Non-pigmented ciliary epithelial cell (primary cell): ENCODE measurements at places on chromosomes 16 and 17.

- DNase-seq: no peak
Observed at GRCh38 chr17:52744179-52744578, 585.7 kb upstream of the CA10 start.

DNA sequence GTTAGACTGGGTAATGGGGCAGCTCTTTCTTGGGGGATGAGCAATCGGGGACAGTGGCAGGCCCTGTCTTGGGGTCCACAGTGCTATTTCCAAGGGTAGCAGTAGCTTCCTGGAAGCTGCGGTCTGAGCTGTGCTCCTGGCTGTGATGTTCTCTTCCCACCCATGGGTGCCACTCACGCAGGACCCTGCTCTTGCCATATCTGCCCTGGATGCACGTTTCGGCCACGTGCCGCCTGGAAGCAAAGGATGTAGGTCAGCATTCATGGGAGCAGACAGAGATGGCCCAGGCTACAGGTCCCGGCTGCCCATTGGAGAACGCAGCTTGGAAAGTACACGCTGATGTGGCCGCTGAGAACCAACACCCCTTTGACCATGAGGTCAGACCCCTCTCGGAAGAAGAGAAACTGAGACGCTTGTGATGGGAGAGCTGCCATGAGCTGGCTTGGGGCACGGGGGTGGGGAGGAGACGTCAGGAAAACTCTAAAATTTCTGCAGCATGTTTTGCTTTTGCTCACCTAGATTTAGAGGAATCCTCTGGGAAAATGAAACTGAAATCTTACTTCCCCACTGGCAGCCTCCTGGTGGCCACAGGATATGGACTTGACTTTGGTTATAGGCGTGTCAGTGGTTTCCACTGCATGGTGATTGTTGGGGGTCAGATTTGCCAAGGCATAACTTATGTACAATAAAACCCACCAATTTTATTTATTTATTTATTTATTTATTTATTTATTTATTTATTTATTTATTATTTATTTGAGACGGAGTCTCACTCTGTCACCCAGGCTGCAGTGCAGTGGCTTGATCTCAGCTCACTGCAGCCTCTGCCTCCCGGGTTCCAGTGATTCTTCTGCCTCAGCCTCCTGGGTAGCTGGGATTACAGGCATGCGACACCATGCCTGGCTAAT lies 36.2 kb upstream of the IRF8 start:
- no peak for DNase-seq

- DNase-seq: peak; percentile 91
Observed at GRCh38 chr17:29240968-29241963, 5.4 kb upstream of the CRYBA1 start.

- DNase-seq: no peak
Observed at GRCh38 chr16:75298267-75298666, 46.8 kb upstream of the BCAR1 start.

DNA sequence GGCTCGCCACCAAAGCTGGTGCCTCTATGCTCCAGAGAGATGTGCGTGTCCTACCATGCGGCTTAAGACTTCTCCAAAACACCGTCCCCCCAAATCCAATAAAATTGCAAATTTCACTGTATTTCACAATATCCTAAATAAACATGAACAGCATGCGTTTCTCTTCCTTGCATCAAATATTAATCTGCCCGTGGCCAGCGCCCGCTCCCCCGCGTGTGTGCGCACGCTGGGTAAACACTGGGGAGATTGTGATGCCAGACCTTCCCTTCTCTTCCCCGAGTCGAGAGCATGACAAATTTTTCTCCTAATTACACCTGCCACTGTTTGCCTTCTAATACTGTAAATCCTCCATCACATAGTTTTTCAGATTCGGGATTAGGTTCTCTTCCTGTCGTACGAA lies 148.1 kb downstream of the MRM1 start:
- DNase-seq: no peak

DNA sequence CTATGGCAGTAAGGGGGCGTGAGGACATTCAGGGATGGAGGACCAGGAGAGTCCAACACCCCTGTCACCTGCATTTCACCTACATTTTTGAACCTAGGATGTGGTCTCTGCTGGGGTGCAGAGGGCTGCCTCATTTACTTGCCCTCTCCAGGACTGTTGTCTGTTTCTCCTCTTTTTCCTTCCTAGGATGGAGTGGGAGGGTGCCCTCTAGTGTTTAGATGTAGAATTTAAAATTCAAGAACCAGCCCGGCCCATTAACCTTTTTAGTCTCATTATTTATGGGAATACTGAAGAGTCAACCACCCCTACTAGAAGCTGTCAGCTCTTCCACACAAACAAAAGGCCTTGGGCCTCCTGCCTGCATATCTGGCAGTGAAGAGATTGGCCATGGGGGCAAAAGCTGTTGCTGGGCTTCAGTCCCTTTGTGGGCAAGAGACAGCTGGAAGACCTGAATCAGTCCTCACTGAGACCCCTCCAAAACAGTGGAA lies 2.5 kb upstream of the STARD3 start:
- DNase-seq: no peak

DNA sequence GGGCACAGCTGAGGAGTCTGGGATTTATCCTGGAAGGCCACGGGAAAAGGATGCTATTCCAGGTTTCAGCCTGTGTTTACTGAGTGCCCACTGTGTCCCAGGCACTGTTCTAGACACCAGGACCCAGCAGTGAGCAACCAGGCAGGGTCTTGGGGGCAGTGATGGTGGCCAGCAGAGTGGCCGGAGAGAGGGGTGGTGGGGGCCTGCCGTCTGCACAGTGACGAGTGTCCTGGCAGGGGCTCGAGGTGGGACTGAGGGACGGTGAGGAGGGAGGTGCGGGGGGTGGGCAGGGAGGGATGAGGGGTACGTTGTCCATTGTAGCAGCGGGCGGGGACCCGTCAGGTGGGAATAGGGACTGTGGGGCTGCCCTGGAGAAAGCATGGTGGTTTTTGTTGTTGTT lies 66.3 kb upstream of the CIBAR2 start:
- no peak for DNase-seq

DNA sequence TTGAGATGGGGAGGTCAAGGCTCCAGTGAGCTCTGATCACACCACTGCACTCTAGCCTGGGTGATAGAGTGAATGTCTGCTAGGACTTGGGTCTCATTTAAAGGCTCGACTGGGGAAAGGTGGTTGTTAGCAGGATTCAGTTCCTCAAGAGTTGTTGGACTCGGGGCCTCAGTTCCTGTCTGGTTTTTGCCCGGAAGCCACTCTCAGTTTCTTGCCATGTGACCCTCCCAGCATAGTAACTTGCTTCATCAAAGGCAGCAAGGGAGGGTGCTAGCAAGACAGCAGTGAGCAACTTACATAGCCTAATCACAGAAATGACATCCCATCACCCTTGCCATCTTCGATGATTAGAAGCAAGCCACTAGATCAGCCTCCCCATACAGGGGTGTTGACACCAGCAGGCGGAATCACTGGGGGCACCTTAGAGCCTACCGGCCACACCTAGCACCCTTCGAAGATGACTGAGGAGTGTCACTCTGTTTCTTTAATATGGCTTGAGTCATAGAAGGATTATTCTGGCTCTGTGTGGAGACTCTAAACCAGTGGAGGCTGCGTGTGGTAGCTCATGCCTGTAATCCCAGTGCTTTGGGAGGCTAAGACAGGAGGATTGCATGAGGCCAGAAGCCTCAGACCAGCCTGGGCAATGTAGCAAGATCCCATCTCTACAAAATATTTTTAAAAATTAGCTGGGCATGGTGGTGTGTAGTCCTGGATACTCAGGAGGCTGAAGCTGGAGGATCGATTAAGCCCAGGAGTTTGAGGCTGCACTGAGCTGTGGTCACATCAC lies 13.2 kb upstream of the SCNN1B start:
- no peak for DNase-seq

DNA sequence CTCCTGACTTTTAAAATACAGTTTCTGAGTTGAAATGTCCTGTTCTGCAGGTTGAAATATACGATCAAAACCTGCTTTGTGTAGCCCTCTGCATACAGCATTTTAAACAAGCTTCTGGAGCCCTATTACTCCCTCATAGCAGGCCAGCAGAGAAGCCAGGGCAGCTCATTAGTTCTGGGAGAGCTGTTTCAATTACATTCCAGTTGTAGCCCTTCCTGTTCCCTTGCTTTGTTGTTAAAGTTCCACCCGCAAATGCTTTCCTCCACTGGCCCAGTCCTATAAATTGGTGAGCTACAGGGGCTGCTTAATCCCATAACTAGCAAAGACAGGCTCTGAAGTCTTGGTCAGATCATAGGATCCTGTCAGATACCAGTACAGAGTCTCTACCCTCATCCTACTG lies 162.5 kb downstream of the SLC39A11 start:
- no peak for DNase-seq

GRCh38 chr17:76726776-76727718 lies at the start of gene METTL23:
TSS of gene METTL23 (plus strand) at chr17:76726839. CDS start at chr17:76729711, 2,872 bp downstream.
- DNase-seq: no peak

DNA sequence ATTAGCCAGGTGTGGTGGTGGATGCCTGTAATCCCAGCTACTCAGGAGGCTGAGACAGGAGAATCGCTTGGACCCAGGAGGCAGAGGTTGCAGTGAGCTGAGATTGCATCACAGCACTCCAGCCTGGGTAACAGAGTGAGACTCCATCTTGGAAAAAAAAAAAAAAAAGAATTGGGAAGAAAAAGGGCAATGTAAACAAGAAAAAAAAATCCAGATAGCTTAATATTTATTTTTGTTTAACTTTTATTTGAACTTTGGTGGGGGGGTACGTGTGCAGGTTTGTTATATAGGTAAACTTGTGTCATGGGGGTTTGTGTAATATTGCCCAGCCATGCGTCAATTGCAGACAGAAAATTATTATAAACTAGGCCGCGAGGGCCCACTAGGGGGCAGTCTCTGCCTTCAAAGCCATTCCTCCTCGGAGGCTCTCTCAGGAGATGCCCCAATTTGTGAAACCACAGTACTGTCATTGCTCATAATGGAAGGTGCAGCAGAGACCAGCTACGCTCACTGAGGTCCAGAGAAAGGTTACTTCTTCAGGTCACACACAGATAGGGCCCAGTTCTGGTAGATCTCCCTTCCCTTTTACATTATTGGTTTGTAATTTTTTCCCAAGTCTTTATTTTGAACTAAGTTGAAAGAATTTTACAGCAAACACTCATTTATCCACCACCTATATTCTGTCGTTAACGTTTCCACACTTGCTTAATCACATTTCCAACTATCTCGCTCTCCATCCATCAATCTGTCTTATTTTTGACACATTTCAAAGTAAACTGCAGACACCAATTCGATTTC lies 206.2 kb downstream of the PRKCB start:
- peak; percentile 3 for DNase-seq

- no peak for DNase-seq
Observed at GRCh38 chr16:84518804-84519341, 14.4 kb upstream of the MEAK7 start.

DNA sequence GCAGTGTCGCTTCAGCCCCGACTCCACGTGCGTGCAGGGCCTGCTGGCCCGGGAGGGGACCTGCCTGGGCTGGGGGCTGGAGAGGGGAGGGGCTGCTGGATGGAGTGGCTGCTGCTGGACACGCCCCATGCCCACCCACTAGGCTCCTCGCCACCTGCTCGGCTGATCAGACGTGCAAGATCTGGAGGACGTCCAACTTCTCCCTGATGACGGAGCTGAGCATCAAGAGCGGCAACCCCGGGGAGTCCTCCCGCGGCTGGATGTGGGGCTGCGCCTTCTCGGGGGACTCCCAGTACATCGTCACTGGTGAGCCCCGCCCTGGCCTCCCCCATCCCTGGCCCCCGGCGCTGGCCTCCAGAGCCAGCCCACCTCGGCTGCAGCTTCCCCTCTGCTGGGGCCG lies 2.4 kb downstream of the BRICD5 start:
- no peak for DNase-seq

DNA sequence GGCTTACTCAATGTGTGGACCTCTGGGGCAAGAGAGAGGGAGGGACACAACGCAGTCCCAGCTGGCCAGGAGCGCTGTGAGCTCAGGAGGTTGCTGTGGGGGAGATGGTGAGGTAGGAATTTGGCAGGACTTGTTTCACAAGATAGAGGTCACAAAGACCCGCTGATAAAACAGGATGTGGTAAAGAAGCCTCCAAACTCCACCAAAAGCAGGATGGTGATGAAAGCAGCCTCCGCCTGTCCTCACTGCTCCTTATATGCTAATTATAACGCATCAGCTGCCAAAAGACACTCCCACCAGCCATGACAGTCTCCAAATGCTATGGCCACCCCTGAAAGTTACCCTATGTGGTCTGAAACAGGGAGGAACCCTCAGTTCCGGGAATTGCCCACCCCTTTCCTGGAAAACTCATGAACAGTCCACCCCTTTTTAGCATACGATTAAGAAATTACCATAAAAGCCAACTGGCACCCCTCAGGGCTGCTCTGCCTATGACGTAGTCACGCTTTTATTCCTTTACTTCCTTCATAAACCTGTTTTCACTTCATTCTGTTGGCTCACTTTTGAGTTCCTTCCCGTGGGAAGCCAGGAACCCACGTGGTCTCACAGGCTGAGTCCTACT lies 5.3 kb upstream of the EIF4A3 start:
- DNase-seq: peak; percentile 65

DNA sequence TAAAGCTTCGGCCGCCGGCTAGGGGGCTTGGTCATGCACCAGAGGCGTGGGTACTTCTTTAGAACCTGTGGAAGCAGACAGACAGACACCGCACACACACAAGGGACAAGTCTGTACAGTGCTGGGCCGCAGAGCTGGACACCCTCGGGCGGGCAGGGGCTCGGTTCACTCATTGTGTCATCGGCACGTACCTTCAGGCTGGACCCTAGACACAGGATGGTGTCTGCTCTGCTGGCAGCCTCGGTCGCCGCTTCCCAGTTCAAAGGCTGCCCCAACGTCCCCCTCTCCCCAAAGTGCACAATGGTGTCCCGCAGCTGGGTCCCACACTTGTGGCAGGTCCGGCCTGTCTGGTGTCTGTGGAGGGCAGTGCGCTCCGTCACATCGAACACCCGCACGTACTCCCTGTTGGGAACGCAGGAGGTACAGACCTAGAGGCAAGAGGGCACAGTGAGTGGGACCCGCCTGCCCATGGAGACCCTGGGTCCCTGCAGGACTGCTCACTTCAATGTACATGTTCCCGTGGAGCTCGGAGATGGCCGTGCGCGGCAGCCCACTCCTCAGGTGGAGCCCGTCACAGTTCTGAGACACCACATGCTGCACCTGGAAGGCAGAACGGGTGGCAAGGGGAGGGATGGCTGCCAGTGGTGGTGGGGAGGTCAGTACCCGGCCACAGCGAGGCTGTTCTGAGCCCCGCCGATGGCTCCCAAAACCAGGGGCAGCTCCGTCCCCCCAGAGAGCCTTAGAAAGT lies 3.1 kb upstream of the PCYT2 start:
- no peak for DNase-seq

GRCh38 chr17:63039899-63040602 lies 74.0 kb downstream of the TANC2 start:
- DNase-seq: no peak

- no peak for DNase-seq
Observed at GRCh38 chr16:56192635-56192945, 1.3 kb downstream of the GNAO1 start.

GRCh38 chr17:78764871-78765270 lies 17.2 kb downstream of the CYTH1 start:
- DNase-seq: no peak

GRCh38 chr16:81668243-81669097 lies 110.6 kb upstream of the PLCG2 start:
- no peak for DNase-seq

DNA sequence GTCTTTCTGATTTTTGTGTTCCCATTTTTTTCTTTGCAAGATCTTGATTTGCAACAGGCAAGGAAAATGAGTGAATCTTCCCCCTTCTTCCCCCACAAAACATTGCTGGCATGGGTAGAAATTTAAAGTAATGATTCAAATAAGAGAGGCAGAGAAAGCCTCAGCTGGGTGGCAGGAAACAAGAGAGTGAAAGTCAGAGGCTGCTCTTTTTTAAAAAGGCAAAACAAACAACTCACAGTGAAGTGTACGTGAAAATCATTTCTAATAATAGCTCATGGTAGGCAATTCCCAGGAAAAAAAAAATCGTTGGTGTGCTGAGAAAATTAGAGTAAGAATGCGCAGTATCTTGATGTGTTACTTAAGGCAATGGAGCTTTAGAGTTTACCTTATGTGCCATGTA lies 229.5 kb downstream of the FTO start:
- DNase-seq: no peak
